Activated CD8-positive, alpha-beta memory T cell treated with anti-CD3 and anti-CD28 coated beads, Interleukin-2, amount 10 ng/mL, durations not matched to agents 7 days and 5 days (primary cell): ENCODE measurements at places on chromosomes 12 and 14.
A peak's percentile ranks its signal among the peaks of the same experiment; 100 is the strongest.

DNA sequence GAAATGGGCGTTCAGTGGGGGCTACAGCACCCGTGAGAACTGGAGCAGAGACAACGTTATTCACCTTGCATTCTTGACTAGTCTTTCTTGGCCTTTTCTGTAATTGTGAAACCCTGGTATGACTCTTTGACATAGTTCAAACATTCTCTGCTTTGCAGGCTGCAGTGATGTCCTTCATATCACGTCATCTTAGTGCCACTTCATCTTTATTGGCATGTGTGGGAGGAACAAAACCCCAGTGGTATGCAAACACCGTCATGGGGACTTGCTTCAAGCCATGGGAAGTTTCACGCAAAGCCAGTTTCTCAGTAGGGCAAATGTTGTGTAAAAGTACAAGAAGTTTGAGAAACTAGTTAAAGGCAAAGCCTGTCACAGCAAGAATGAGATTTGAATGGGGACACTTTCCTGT lies 20.2 kb upstream of the DUSP16 start:
- H3K4me1 ChIP-seq: peaks cover 27% of the 10 kb centered on the region
- no peak overlapping the region for H3K4me3 ChIP-seq
- peak overlapping the region; percentile 81 for H3K27ac ChIP-seq
- H3K36me3 ChIP-seq: peaks cover 2% of the 10 kb centered on the region
- DNase-seq: peak; percentile 71

- H3K27ac ChIP-seq: no peak overlapping the region
- H3K36me3 ChIP-seq: no peaks in the 10 kb centered on the region
- peaks cover 88% of the 10 kb centered on the region for H3K27me3 ChIP-seq
- H3K4me3 ChIP-seq: peak overlapping the region; percentile 64
- H3K4me1 ChIP-seq: peaks cover 33% of the 10 kb centered on the region
Measured at GRCh38 chr12:26125400-26126339, 833 bp upstream of the BHLHE41 start.

- no peak for DNase-seq
- H3K4me3 ChIP-seq: no peak overlapping the region
- H3K4me1 ChIP-seq: no peaks in the 10 kb centered on the region
Measured at GRCh38 chr14:88798156-88798555, 5.4 kb upstream of the EML5 start.

GRCh38 chr12:121749267-121749666 lies 36.7 kb downstream of the TMEM120B start:
- H3K4me3 ChIP-seq: no peak overlapping the region
- no peak for DNase-seq
- H3K27me3 ChIP-seq: no peaks in the 10 kb centered on the region
- H3K36me3 ChIP-seq: peaks cover 5% of the 10 kb centered on the region
- no peak overlapping the region for H3K27ac ChIP-seq
- no peaks in the 10 kb centered on the region for H3K4me1 ChIP-seq

DNA sequence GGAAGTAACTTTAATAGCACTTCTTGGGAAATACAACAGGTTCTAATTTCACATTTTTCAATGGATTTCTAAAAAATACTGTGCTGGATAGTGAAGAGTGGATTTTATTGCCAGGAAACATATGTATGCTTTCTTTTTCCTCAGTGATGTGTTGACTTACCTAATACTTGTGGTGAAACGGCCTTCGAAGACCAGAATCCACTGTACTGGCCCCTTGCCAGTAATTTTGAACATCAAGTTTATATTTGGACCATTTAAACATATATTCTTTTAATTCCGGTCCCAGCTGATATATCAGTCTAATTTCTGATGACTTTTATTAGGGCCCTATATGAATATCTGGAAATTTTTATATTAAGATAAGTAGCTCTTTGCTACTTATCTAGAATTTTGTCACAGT lies 1.8 kb downstream of the MSRB3 start:
- no peak overlapping the region for H3K27ac ChIP-seq
- no peak for DNase-seq
- H3K27me3 ChIP-seq: peaks cover 60% of the 10 kb centered on the region
- no peak overlapping the region for H3K4me3 ChIP-seq
